ENCODE measurements at places on chromosomes 3 and 15. TPM values are rescaled to one million over a fixed set of nuclear protein-coding genes. Genes with fewer than 3 reads are reported as not detected.

DNA sequence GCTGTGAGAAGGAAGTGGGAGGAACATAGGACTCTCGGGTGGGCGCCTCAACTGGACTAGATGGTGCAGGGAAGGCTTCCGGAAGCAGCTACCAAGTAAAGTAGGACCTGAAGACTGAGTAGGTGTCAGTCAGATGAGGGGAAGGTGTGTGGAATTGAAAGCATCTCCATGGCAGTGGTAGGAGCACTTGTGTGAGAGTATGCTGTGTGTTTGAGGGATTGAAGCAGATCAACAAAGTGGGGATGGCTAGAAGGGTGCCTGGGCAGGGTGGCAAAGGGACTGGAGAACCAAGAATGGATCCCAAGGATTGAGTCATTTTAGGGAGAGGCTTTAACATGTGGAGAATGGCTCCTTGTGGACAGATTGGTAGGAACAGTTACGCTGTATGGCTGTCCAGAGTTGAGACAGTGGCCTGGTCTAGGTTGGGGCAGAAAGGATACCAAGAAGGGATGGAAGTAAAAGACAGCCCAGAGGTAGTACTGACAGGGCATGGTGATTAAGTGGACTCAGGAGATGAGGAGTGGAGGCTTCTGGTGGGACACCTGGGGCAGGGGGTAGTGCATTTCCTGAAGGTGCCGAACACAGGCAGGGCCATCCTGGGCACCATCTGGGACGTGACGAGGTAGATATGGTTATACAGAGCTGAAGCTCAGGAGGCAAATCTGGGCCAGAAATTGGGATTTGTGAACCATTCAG lies 1.5 kb downstream of the UQCC5 start:
- DNase-seq = no peak

- no peak for DNase-seq
These were observed 8.5 kb downstream of the IP6K2 start for GRCh38 chr3:48708481-48708889.

The SLC2A2 gene
- not detected for total RNA-seq

The MESD gene
- total RNA-seq = 21.9 TPM

Measured in glutamatergic neuron (in vitro differentiated cells).